NCI-H1105 (cell line): ENCODE measurements at places on chromosomes 7 and 10.

DNA sequence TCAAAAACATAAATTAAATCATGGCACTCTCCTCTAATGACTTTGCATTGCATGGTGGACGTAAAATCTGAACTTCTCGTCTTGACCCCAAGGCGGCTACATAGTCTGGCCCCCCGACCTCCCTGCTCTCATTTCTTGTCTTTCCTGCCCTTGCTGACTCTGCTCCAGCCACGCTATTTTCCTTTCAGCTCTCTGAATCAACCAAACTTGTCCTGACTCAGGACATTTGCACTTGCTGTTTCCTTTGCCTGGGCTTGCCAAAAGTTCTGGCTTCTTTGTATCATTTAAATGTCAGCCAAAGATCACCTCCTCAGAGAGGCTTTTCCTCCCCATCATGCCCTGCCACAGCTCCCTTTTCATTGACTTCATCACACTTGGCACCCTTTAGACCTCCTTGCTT lies 107.7 kb upstream of the NFE2L3 start:
- no peak for DNase-seq

GRCh38 chr7:72099784-72100183 lies 312.4 kb downstream of the CALN1 start:
- no peak for DNase-seq

DNA sequence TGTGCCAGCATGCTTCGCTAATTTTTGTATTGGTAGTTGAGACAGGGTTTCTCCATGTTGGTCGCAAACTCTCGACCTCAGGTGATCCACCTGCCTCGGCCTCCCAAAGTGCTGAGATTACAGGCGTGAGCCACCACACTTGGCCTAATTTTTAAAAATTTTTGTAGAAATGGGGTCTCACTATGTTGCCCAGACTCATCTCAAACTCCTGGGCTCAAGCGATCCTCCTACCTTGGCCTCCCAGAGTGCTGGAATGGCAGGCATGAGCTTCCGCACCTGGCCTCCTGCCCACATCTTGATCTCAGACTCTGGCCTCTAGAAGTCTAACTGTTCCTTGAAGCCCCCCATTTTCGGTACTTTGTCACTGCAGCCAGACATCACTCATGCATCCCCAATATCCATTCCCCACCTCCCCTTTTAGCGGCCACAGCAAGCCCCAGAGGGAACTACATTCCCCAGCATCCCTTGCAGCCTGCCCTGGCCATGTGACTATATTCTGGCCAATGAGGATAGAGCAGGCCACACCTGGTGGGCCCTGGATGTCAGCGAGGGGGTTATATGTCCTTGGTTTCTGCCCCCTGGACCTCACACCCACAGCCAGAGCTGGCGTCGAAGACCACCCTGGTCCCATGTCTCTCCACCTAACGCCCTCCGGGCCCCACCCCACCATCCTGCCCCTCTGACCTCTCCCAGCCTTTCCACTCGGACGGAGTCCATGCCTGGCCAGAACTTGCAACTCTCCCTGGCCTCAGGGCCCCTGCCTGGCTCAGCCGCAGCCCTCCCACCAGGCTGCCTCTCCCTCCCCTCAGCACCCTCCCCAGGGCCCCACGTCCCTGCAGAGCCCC lies 33.8 kb downstream of the MICALL2 start:
- no peak for DNase-seq

DNA sequence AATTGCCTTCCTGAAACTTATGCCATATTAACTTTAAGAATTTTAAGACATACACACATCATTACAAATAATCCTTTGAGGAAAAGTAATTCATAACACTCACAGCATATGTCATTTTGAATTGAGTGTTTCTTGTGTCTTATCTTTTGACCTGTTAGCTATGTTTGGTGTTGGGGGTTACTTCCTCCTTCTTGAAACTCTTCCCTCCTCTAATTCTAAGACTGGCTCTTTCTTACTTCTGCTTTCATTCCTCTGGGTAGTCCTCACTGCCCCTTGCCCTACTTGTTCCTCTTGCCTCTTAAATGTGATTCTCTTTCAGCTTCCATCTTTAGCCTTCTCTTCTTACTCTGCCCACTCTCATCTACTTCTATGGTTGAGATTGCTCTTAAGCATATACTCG lies 28.3 kb upstream of the PIP4K2A start:
- DNase-seq, result no peak

- DNase-seq, result no peak
These were observed 49.0 kb upstream of the LYZL1 start for GRCh38 chr10:29239569-29240472.

- DNase-seq, result no peak
These were observed 222.9 kb upstream of the KMT2E start for GRCh38 chr7:104791080-104791479.

DNA sequence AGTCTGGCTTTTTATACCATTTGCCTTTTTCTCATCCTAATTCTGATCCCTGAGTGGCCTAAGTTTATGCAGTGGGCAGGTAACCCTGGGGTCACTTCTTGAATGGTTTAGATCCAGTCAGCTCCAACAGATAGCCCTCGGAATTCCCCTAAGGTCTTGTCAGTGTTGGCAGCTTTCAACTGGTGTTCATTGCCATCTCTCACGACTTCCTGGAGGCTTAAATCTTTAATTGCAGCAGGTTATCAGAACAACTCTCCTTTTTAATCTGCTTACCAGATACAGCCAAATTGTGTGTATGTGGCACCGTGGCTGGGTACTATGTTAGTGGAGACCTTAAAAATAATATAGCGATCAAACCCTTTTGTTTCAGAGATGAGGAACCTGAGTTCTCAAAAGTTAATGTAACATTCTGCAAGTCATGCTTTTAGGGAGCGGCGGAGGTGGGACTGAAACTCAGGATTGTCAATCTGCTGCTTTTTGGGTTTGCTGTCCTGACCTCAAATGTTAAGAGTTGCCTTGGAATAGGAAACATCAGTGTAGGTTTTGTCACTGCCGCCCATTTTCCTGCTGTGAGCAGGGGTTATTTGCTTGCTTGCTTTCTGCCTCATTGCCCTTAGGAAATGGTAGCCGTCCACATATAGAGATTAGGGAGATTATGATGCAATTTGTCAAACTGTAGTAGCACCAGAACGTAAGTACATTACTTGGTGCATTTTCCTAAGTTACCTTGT lies 818 bp downstream of the DLD start:
- DNase-seq, result no peak

DNA sequence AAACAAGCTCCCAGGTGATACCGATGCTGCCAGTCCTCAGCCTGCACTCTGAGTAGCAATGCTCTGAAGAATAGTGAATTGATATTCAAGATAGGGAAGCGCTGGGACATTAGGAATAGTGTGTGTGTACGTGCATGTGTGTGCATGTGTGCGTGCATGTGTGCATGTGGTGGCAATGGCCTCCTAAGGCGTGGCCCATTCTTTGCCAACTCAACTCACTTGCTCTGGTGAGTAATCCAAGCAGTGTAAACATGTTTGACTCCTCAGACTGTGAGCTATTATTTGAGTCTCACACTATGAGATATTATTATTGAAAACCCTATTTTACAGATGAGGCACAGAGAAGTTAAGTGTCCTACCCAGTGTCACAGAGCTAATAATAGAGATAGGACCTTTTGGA lies 186.6 kb downstream of the RAB11FIP2 start:
- no peak for DNase-seq

GRCh38 chr10:17805330-17805729 lies 3.8 kb upstream of the MRC1 start:
- no peak for DNase-seq

- no peak for DNase-seq
These were observed 31.2 kb downstream of the GRIFIN start for GRCh38 chr7:2445047-2445446.
